ENCODE measurements at places on chromosomes 7 and 10.

- DNase-seq: peak; percentile 30
Observed at GRCh38 chr10:28592953-28593352, 60.0 kb downstream of the WAC start.

- DNase-seq: no peak
Observed at GRCh38 chr10:45581216-45581549, 91.4 kb downstream of the ZFAND4 start.

- no peak for DNase-seq
Observed at GRCh38 chr10:11142777-11143176, 125.1 kb downstream of the CELF2 start.

DNA sequence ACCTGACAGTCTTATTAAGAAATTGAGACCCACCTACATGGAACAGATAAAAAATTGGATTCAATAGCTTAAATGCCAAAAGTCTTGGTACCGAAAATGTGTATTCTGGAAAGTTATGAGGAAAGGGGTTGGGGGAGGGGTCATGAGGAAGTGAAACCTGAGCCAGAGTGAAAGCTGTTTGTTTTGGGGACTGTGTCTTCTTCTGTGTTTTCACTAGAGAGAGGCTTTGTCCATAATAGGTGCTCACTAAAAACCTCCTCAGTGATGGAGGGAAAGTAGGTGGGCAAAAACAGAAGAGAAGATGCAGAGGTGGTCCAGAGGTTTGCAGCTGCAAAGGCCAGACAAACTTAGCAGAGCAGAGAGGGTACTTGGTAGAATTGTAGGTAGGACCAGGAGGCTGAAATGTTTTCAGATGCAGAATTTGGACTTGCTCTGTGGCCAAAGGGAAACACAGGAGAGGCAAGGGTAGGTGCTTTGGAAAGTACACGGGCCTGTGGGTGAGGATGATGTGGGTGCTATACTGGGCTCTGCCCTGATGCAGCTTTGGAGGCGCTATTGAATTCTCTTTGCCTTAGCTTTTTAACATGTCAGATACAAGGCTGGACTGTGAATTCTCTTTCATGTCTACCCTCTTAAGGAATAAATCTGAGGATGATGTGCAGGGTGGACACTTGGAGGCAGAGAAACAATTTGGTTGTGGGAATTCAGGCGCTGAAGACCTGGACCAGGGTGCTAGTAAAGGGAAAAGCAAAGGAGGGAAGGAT, 254.6 kb downstream of the PTEN start:
- DNase-seq: no peak

DNA sequence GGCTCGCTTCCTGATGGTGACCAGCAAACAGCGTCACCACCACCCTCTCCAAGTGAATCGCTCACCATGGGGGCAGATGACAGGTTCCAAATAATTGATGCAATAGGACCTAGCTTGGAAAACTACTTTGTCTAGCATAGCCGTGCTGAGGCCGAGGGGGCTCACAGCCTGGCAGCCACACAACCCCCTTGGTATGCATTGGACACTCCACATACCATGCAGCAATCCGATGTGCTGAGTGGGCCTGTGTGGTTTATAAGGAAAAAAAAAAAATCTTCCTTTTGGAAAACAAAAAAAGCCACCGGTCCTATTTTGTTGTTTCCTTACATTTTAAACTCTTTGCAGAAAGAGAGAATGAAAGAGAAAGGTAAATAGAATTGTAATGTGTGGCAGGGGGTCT, 15.1 kb downstream of the GATA3 start:
- no peak for DNase-seq
